ENCODE measurements at places on chromosomes 16 and 17. TPM values are rescaled to one million over a fixed set of nuclear protein-coding genes. Genes with fewer than 3 reads are reported as not detected.

Gene ZFP3
- total RNA-seq, result 4.5 TPM

Gene CCDC200
- total RNA-seq, result 0.47 TPM

Gene STX4
- total RNA-seq, result 93.7 TPM

Gene HBZ
- not detected for total RNA-seq

Gene TRAP1
- total RNA-seq, result 145 TPM

Gene DNASE1L2
- total RNA-seq, result 3.2 TPM

Gene TNRC6A
- 51.1 TPM for total RNA-seq

Gene RPGRIP1L
- total RNA-seq, result 5.1 TPM

Gene TEFM
- total RNA-seq, result 13.7 TPM

Gene TNP2
- total RNA-seq, result not detected

Gene SNAI3
- total RNA-seq, result 11.7 TPM

Gene PIEZO1
- 230 TPM for total RNA-seq

Gene MT1A
- total RNA-seq, result not detected

Gene CD300LB
- total RNA-seq, result not detected

Gene EIF1
- total RNA-seq, result 842 TPM

Gene CDRT4
- total RNA-seq, result 4.8 TPM

Gene PRSS27
- total RNA-seq, result 0.88 TPM

Gene PLA2G10
- not detected for total RNA-seq

Gene KRT12
- total RNA-seq, result not detected

Gene QPRT
- total RNA-seq, result 8.0 TPM

Gene GINS3
- 13.7 TPM for total RNA-seq

Gene CNGB1
- total RNA-seq, result not detected

Gene MT4
- total RNA-seq, result not detected

Gene C17orf78
- total RNA-seq, result not detected

Gene CLEC19A
- total RNA-seq, result not detected

Gene MMD
- total RNA-seq, result 31.7 TPM

Gene KRTAP3-1
- total RNA-seq, result not detected

Gene JUP
- 0.20 TPM for total RNA-seq

Gene CACNG1
- total RNA-seq, result not detected

Gene CMTM2
- total RNA-seq, result 3.4 TPM

Gene KRTAP9-8
- not detected for total RNA-seq

Gene TBC1D3G
- total RNA-seq, result not detected

Gene CHST4
- total RNA-seq, result not detected

Gene MPP2
- 1.2 TPM for total RNA-seq

Gene CES1
- total RNA-seq, result not detected

Gene KCNAB3
- total RNA-seq, result 9.8 TPM

Gene SALL1
- total RNA-seq, result not detected

Gene CES4A
- 54.4 TPM for total RNA-seq

Gene ORAI3
- 23.0 TPM for total RNA-seq

Gene EARS2
- total RNA-seq, result 20.2 TPM

Gene NACA2
- 0.37 TPM for total RNA-seq

Gene NPIPA8
- 0.59 TPM for total RNA-seq

Gene TLCD3A
- 15.2 TPM for total RNA-seq

Gene TEX14
- 0.44 TPM for total RNA-seq

Gene WFDC1
- not detected for total RNA-seq

Gene EFCAB5
- total RNA-seq, result 1.9 TPM

Gene CIITA
- total RNA-seq, result 67.8 TPM

Gene CCL7
- total RNA-seq, result not detected

Gene SDR42E1
- total RNA-seq, result 8.5 TPM

Gene BAIAP3
- total RNA-seq, result 1.8 TPM

Gene ZBTB4
- total RNA-seq, result 25.2 TPM

Data from T-helper 1 cell treated with Interleukin-12 subunit alpha and Interleukin-12 subunit beta and Interleukin-4 antibody, amounts not matched to agents 30 ng/mL and 1 ng/mL, for 36 hours (primary cell).